HCT116 (cell line): ENCODE measurements at places on chromosomes 3 and 15. TPM values are rescaled to one million over a fixed set of nuclear protein-coding genes. Genes with fewer than 3 reads are reported as not detected.

The RHCG gene
- not detected for total RNA-seq

The ADGRG7 gene
- not detected for total RNA-seq

The CCDC39 gene
- not detected for total RNA-seq

The IRAK2 gene
- 3.6 TPM for total RNA-seq

The TNFAIP8L3 gene
- total RNA-seq = 0.47 TPM
